ENCODE measurements at places on chromosomes 5 and 9.

DNA sequence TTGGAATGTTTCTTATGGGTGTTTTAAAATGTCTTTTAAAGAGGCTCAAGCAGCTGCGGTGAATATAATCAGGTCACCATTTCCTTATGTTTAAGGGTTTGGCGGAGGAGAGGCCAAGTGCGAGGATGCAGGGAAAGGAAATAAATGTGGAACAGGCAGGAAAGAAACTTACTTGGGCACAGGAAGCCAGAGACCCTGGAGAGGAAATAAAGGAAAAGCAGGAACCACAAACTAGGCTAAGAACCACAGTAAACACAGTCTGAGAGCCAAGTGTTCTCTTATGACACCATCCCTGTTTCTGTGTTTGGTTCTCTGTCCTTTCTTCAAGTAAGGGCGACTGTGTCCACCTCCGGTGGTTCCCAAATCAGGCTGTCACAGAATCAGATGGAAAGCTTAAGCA, 166.5 kb downstream of the C9orf152 start:
- DNase-seq: no peak

- DNase-seq: no peak
These were observed 30.4 kb downstream of the PRDM6 start for GRCh38 chr5:123119334-123119986.

GRCh38 chr9:35225677-35226076, 63.9 kb downstream of the UNC13B start:
- DNase-seq: no peak

DNA sequence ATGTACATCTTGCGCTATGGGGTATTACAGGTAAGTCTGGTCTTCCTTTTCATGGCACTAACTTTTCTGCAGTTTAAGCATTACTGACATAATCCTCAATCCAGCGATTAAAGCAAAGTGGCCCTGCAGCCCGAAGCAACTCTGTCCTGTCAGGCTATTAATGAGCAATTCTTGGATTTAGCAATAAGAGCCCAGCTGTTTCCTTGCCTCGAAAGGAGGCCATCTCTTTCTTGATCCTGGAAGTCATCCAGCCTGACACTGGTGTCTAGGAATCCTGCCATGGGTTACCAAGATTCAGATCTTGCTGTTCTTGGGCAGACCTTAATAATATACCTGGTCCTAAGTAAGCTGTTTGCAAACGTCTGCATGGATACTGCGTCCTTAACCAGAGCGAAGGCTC, 102.0 kb downstream of the RFK start:
- DNase-seq: no peak

DNA sequence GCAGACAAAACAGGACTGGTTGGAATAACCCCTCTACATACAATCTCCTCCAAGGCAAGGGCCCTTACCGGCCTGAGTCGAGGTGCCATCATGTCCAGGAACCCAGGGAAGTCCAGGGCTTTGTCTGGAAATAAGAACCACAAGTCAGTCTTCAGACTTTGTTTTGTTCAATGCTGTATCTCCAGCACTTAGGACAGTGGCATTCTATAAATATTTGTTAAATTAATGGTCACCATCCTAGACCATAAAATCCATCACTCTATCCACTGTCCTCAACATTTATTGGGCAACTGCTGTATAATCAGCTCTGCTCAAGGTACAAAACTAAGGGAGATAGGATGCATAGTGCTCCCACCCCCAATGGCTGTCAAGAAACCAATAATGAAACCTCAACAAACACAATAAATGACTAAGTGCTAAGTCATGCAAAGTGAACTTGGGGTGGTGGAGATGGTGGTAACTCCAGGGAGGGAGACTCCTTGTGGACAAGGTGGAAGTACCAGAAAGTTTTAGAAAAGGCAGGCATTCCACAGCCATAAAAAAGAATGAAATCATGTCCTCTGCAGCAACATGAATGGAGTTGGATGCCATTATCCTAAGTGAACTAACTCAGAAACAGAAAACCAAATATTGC, 5.0 kb downstream of the RELL2 start:
- DNase-seq: no peak

GRCh38 chr5:125720348-125720685, 702.9 kb upstream of the GRAMD2B start:
- DNase-seq: no peak

DNA sequence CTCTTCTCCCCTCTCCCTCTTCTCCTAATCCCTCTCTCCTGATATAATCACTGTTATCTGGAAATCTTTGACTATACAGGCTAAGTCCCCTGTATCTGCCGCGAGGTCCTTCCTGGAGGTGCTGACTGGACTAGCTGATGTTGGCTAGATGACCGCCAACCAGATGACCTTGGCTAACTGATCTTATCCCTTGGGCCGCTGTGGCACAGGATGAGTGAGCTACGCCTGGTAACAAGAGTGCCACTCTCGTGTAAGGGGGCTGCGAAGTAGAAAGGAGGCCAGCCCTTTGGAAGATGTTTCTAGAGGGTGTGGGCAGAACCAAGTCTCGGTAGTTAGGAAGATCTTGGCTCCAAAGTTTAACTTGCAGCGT, 345 bp upstream of the PRRC1 start:
- no peak for DNase-seq

DNA sequence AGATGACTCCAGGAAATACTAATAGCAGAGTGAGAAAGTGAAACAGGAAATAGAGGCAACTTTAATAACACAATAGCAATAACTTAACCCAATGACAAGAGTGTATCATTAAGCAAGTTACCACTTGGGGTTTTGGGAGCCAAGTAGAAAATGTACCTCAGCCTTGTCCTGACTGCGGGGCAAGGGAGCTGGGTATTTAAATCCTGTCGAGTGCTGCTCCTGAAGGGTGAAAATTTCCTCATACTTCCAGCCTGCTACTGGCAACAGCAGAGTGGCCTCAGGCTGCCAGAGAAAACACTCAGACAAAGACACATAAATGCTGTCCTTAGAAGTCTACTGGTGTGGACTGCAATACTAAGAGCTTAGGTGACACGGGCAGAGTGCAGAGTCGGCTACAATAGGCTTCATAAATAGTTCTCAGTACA, 112.5 kb upstream of the EMB start:
- no peak for DNase-seq

- no peak for DNase-seq
These were observed 375.8 kb downstream of the RAB3C start for GRCh38 chr5:58958701-58959100.

GRCh38 chr9:36025746-36026145, 11.0 kb upstream of the RECK start:
- no peak for DNase-seq

GRCh38 chr9:88342246-88342645, 46.0 kb upstream of the SPIN1 start:
- no peak for DNase-seq

DNA sequence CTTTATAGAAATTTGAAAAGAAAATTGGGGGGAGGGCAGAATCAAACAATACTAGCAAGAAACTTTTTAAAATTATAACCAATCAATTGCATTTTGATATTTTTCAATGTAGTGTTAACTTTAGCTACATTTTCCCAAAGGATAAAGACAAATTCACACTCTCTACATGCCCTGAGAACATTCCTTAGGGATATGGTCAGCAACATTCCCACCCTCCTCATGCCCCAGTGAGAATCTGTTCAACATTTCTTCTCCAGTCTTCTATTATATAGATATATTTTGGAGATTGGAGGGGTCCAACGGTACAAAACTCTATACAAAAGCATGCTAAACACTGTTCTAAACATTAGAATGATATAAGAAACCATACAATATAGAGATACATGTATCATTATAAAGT, 11.6 kb upstream of the PRR16 start:
- no peak for DNase-seq

- no peak for DNase-seq
These were observed 665.5 kb upstream of the ZNF608 start for GRCh38 chr5:125411744-125412560.

DNA sequence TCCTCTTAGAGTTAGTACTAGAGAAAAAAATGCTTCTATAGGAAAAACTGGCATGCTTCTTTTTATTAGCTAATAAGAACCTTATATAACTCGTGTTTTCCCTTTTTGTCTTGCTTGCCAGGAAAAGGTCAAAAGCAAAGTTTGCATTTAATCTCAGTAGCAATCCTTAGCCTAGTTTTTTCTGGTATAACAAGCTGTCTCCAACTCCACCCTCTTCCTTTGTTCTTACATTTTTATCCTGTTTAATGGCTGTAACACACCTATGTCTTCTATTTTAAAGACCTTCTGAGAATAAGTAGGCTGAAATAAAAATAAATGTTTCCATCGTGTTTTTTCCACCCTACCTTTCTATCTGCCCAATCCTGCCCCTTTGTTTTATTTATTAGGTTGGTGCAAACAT, 158.3 kb downstream of the SNCAIP start:
- DNase-seq: no peak

GRCh38 chr5:79612667-79613198, 492 bp downstream of the TENT2 start:
- no peak for DNase-seq

GRCh38 chr9:112558476-112558875, 71.8 kb downstream of the KIAA1958 start:
- DNase-seq: peak; percentile 70

- DNase-seq: no peak
These were observed 93.1 kb upstream of the DHFR start for GRCh38 chr5:80747922-80748321.

- DNase-seq: no peak
These were observed 244.9 kb upstream of the KCNN2 start for GRCh38 chr5:114116981-114117380.

- no peak for DNase-seq
These were observed 7.9 kb downstream of the PRR16 start for GRCh38 chr5:120471971-120472370.

GRCh38 chr5:60546207-60546606, 153.8 kb downstream of the DEPDC1B start:
- no peak for DNase-seq

DNA sequence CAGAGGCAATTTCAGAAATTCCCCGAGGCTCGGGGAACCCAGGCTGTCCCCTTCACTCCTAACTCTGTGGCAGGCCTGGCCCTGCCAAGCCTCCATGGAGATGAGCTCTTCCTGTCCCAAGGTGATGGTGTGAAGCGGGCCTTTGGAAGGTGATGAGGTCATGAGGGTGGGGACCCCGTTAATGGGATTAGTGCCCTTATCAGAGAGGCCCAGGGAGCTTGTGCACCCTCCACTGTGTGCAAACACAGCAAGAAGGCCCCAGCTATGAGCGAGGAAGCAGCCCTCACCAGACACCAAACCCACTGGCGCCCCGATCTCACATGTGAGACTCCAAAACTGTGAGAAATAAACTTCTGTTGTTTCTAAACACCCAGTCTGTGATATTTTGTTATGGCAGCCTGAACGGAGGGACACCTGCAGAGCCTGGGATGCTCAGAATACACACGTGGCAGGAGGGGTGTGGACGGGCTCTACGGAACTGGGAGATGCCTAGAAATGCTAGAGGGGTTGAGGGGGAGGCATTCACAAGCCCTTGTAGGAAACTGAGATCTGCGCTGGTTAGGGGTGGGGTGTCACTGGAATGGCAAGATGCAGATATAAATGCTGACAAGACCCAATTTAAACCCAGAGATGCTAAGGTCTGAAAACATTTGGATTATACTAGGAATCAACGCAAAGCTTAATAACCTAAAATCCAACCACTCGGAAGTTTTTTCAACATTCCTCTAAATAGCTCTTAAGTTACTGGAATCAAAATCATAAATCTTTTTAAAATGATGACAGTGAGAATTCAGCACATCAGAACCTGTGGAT, 46.9 kb downstream of the ADAMTS2 start:
- DNase-seq: no peak

- peak; percentile 90 for DNase-seq
These were observed 14.8 kb downstream of the SUB1 start for GRCh38 chr5:32600054-32600622.

DNA sequence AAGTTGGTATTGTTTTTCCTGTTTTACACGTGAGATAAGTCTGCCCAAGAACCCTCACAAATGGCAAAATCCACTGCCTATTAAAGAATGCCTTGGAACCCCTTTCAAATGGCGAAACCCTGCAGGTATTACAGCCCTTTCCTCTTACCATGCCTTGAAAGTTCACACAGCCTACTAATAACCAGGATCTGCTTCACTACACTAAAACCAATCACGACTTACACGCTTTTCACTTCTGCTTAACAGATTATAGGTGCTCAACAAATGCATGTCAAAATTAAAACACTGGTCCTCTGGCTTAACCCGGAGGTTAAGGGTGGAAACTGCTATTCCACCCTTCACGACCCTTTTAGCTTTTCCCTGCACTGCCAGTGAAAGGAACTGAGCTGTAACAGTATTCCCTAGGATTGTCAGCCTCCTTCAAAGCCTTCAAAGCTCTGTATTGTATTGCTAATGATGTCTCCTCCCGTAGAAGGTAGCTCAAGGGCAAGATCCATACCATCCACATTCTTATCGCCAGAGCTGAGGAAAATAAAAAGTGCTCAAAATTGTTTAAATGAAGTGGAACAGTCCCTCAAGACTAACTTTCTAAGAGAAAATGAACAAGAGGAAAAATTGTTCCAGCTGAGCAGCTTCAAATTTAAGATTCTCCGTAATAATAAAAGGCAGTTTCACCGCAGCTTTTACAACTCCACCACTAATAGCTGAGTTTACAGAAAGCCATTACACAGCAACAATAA, 997 bp downstream of the AUH start:
- no peak for DNase-seq

DNA sequence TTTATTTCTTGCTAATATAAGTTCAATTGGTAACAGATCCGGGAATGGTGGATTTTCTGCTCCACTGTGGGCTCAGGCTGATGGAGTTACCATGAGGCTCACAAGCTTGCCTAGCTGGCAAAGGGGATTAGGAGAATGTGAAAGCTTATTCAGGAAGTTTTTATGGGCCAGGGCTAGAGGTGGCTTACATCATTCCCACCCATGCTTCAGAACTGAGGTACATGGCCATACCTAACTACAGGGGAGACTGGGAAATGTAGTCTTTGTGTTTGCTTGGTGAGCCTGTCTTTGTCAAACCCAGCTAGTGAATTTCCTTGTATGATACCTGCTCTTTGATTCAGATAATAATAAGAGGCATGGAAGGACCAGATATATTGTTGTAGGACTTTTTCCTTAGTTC, 105.9 kb upstream of the DHFR start:
- DNase-seq: no peak

DNA sequence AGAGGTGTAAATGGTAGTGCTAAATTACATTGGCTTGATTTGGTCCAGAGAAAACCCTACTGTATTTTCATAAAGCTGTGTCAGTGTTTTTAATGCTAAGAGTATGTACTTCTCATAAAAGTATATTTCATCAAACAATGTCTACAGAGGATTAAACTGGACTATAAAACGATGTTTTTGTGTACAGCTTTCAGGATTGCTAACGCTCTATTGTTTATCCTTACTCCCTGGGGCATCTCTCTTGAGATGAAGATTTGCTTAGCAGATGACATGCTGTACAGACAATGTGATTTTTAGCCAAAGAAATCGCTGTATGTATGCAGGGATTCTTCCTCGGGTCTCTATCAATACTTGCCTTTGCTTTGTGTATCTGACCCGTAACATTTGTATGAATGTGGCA, 216.0 kb downstream of the FBXL7 start:
- no peak for DNase-seq

GRCh38 chr9:34403554-34404380, 27.1 kb upstream of the MYORG start:
- DNase-seq: no peak

- no peak for DNase-seq
These were observed 151.3 kb upstream of the TRPC7 start for GRCh38 chr5:136516637-136517036.

GRCh38 chr9:70581214-70581954, 166.9 kb upstream of the KLF9 start:
- DNase-seq: no peak

- no peak for DNase-seq
These were observed 3.7 kb upstream of the RNF44 start for GRCh38 chr5:176540956-176541337.

Data from fibroblast of skin of left biceps (primary cell).